Mesothelial cell of epicardium (in vitro differentiated cells): ENCODE measurements at places on chromosomes 4 and X.

DNA sequence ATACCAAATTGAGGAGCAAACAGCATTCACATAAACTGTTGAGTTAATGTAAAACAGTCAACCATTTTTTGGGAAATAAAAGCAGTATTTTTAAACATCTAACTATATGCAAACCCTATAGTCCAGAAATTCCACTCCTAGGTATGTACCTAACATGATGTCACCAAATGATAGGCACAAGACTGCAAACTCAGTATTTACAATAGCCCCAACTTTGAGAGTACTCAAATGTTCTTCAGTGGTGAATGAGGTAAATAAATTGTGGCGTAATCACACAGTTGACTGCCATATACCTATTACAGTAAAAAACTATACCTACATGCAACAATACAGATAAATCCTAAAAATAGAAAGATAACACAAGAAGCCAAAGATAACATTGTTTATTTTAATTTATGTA, 1243.8 kb upstream of the ADGRL3 start:
- no peak for DNase-seq

DNA sequence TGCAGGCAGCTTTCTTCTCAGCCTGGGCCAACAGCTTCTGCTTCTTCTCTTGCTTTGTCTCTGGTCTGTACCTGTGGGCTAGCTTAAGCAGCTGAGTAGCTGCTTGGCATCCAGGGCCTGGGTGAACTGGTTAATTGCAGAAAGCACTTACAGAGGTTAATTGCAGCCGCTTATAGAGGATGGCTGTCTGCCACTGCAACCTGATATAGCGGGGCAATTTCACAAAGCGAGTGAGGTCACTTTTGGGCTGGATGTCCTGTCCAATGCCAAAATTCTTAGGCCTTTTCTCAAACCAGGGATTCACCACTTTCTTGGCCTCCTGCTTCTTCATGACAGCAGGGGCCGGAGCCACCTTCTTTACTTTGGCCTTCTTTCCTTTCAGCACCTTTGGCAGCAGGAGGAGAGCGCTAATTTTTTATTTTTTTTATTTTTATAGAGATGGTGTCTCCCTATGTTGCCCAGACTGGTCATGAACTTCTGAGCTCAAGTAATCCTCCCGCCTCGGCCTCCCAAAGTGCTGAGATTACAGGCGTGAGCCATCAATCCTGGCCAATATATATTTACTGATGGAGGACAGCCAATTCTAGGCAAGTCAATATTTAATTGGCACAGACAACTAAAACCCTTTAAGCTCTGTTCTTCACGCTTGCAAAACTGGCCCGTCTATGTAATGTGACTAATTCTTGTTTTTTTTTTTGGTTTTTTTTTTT, 61.0 kb downstream of the ENOPH1 start:
- DNase-seq: no peak

- no peak for DNase-seq
Measured at GRCh38 chr4:82746705-82747574, 51.7 kb downstream of the SCD5 start.

DNA sequence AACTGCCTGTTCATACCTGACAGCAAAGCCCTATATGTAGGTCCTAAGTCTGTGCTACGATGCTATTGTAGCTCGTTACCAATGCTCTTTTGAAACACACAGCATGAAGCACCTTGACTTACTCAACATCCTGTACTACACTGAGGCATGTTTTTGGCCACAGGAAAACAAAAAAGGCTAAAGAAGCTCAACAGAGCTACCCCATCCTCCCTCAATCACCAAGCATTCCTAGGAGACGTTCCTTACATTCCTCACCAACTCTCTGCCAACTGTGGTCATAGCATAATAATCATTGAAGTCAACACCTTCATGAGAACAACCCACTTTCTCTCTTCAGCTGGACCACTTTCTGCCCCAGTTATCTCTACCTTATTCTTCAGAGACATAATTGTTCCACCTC, 73.7 kb upstream of the SLC25A43 start:
- no peak for DNase-seq

DNA sequence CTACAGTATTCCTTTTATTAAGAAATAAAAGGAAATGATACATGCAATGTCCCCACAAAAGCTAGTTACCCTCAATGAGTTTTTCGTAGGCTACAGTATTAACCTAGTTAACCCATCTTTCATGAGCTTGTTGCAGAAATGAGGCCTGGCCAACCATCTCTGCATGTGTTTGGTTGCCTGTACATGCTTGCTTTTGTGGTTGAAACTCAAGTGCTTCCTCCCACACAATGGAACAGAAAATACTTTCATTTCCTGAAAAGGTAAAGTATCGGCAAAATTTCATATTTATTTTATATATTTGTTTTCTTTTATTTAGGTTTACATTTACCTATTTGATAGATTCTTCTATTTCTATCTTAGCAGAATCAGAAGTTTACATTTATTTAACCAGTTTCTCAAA, 214.6 kb upstream of the FAM241A start:
- DNase-seq: no peak

GRCh38 chr4:142309772-142310171, 536.3 kb downstream of the INPP4B start:
- DNase-seq: no peak

DNA sequence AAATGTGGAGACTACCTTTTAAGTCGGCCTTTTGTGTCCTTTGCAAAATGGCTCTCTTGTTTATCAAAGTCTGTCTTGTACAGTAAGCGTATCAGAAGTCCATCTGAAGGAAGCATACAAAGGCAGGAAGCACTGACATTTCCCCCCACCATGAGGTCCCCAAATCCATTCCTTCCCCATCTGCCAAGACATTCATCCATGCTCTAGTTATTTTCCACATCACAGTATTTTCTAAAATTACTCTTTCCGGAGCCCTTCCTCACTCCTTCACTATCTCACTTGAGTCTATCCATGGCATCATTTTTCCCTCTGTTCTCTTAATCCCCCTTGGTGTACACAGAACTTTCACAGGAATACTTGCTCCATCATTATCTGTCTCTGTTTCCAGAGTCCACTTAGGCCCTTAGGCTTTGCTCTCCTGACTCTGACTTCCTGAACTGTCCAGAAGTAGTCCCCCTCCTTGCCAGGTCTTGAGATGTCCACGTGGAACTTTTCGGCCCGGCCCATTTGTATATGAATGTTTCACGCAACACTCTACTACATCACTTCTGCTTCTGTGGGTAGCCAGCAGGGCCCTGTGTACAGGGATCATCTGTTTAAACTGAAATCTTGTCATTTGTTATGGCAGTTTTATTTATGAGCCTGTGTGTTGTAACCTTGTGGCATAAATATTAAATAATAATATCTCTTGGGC, 2.1 kb downstream of the SEL1L3 start:
- DNase-seq: no peak

DNA sequence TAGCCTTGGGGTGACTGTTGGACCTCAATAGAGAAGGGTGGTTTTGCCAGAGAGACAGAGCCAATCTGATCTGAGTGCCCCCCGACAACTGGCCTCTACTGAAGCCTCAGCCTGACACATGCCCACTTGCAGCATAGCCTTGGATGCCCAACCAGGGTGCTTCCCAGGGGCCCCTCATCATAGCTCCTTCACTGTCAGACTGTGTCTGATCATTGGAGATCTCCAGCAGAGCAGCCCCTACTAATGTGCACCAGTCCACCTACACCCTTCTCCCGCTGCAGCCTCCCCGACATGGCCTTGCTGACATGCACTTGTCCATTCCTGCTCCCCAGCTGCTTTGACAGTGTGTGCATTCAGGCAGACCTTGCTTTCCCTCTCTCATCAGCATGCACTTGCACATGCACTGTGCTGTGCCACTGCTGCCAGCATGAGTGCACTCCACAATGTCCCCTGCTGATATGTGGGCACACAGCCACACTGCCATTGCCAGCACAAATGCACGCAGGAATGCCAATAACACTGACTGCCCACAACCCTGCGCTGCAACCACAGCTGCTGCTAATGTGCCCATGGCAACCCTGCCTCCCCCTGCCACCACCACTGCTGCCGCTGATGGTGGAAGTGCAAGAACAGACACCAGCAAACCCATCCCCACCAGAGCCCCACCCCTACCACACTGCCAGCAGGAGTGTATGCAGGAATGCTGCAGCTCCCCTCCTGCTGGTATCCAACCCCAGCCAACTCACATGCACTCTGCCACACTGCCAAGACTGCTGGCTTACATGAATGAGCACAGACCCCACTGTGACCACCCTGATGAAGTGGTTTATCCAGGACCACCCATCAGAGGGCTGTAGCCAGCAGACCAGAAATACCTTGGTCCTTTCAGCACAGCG, 68.1 kb upstream of the ZMAT1 start:
- no peak for DNase-seq

GRCh38 chrX:87167841-87168240, 349.8 kb upstream of the KLHL4 start:
- DNase-seq: no peak

DNA sequence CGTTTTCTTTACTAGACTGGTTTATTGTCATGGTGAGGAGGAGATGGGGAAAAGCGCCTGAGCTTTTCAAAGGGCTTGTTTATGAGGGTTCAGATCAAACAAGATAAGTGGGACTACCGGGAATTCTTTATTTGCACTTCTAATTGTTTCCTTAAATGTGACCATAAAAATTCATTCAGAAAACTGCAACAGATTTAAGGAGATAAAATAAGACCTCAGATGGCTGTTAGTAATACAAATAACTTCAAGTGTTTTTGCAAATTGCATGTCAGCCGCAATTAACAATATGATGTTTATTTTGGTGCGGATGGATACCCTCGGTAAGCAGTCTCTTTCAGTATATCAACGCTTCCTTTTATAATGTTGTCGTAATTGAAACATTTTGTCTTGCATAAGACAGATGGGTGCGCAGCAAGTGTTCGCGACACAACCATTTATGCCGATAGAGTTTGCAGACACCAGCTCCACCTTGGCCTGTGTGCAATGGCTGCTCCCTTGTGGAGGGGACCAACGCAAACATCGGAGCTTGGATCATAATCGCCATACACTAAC, 151.0 kb downstream of the C4orf33 start:
- no peak for DNase-seq

DNA sequence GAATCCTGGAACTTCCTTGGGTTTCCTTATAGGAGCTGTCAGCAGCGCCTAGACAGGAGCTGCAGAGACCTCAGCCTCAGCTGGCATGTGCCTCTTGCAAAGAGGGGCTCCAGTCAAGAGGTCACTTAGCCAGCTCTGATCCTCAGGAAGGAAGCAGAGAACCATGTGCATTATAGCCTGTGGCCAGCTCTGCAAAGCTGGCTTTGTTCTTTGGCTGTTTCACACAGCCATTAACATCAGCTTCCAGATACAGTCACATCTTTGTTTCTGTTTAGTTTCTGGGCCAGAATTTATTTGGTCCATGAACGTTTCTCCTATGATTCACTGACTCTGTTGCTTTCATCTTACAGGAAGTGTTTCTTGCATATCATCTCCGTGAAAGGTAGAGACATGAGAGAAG, 92.4 kb downstream of the CC2D2A start:
- DNase-seq: no peak

GRCh38 chr4:187256897-187257296, 533.2 kb upstream of the FAT1 start:
- no peak for DNase-seq

- DNase-seq: no peak
Measured at GRCh38 chr4:161003418-161004057, 1160.3 kb downstream of the FSTL5 start.

DNA sequence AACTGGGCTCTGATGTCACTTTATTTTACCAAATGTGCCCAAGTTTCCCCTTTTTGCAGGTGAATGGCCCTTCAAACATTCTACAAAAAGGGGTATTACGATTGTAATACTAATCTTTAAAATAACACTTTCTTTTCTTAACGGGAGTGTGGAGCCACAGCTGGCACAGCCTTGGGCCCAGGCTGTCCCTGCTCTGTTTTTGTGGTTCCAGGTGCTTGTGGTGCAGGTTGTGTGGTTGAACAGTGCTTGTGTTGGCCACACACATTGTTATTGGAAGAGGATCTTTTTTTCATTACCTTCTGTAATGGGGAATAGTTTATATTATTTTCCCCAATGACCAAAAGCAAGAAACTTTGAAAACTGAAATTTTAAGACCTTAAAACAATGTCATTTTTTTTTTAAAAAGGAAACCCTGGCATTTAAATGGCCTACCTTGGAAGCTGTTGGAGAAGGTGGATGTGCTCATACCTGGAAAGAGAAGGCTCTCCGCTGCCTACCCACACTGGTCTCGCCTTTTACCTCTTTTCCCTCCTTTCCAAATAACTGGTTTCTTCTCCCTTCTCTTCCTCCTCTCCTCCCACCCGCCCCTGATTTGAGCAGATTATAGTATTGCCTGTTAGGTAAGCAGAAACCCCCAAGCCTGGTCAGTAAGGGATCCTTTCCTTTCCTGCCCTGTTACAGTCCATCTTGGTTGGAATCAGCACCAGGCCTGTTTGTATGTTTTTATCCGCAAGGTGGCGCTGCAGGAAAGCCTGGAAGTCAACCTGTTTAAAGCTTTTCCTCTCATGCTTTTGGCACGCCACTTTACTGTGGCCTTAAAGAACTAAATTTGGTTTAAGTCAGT, 28.6 kb downstream of the HADH start:
- DNase-seq: peak; percentile 88

DNA sequence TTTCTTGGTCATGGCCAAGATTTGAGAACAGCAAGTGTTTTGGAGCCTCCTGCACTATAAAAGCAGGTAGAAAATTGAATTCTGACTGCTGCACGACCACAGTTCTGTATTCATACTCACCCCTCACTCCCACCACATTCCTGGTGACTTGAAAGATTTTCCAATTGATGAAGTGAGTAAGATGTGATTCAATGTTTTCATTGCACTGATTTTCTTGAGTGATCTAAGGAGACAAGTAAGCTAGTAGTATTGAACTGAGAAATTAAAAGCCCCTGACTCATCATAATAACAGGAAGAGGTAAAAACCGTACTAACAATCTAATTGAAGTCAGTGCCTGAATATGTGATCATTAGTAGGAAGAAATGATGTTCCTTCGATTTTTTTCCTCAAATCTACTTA, 6.1 kb upstream of the SEC24D start:
- DNase-seq: no peak

DNA sequence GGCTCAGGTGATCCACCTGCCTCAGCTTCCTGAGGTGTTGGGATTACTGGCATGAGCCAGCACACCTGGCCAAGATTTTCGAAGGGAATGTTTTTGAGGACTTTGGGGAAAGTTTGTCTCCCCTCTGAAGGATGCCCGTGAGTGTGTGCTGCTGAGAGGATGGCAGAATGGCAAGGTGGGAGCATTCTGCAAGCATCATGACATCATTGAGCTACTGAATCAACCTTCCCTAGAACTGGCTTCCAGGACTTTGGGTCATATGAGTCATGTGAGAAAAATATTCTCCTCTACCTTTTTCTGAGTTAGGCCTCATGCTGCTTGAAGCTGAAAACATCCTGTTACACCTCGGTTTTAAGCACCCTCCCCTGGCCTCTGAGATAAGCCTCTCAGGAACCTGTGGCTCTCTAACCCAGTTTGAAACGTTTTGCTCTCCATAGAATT, 31.0 kb downstream of the TMEM131L start:
- DNase-seq: no peak

GRCh38 chr4:76074993-76075600, 588 bp downstream of the ART3 start:
- DNase-seq: no peak

- DNase-seq: no peak
Measured at GRCh38 chr4:152255437-152255836, 280.5 kb downstream of the FBXW7 start.
